ENCODE measurements at places on chromosomes 4 and X.

- DNase-seq = peak; percentile 31
Measured at GRCh38 chr4:108560616-108561015, 59.8 kb upstream of the RPL34 start.

DNA sequence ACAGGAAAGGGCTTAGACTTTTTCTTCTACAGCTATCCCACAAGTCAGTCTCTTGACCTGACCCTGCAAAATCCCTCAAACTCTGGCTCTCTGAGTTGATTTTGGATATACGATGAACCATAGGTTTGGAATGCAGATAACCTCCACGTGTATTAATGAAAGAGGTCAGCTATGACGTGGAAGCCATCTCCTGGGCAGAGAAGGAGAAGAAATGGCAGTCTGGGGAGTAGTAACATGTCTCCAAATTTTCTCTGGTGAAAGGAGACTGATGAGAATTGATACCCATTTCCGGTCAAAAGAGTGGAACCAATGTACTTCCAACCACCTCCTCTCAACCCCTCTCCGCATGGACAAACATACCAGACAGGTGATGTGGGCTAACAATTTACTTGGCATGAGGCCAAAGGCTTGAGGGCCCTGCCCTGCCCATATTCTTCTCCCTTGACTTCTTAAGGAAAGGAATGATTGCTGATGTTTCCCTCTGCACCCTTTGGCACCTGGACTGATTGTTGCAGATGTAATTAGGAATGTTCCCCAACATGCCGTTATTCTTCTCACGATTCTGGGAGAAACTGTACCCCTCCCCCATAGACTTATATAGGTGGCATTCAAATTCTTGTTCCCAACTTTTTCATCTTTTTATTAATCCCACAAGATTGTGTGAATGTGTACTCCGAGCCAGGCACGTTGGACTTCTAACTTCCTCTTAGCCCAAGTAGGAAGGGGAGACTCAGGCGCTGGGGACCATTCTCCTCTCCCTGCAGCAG lies 580 bp upstream of the PLS3 start:
- DNase-seq = peak; percentile 44

DNA sequence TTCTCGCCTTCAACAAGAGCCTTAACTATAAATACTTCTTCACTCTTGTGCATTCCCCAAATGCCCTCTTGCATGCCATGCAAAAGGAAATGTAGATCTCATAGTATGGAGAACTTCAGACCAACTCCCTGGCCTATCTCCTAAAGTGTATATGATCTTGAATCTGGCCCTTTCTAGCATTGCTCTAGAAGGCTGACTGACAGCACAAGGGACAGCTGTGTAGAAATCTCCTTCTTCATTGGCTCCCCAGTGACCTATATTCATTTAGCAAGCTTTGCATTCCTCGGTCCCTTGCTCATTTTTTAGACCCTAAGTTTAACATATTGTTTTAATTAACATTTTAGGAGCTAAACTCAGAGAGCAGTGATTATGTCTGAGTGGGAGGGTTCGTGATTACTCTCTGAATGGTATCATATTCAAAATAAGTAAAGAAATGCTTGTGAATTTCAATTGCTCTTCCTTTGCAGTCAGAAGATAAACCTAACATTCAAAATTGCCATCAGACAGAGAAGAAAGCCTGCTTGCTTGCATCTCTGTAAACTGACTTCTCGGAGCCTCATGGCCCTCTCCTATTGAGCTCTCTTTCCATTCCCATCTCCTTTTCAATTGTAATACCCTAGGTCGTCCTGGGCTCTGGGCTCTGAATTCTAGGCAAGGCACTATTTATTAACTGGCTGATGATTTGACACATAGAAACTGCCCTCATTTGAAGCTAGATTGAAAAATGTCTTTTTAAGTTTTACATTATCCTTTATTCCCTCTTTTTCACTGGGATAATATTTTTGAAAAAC lies 120.3 kb upstream of the PRKG2 start:
- DNase-seq = peak; percentile 78

DNA sequence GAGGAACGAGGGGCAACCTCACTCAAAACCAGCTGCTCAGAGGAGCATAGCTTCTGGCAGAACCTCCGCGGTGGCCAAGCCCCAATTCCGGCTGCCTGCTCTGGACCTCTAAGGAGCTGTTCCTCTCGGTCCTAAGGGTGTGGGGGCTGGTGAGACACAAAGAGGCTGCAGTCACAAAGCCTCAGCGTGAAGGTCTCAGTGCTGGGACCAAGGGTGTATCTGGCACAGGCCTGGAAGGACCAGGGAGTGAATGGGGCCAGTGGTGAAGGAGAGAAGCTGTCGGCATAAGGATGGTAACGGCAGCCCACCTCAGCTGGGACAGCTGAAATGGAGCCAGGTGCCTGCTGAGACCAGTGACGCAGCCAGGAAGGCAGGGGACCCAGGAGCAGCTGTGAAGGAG lies 5.3 kb downstream of the PDE6B start:
- no peak for DNase-seq

- no peak for DNase-seq
Measured at GRCh38 chrX:40041915-40042314, 55.8 kb downstream of the BCOR start.

DNA sequence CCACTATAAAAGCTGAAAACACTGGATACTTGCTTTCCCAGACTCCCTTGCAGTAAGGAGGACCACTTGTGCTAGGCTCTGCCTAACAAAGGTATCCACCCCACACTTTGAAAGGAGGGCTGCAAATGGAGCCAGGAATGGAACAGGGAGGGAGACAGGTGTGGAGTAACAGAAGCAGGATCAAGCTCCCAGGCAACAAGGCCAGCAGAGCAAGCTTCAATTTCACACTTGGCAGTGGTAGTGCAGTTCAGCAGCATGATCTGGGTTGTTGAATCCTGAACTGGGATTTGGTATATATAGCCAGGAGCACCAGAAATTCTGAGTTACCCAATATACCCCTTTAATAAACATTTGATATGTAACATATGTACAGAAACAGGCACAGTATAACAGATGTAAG lies 9.8 kb downstream of the LAMP2 start:
- no peak for DNase-seq

DNA sequence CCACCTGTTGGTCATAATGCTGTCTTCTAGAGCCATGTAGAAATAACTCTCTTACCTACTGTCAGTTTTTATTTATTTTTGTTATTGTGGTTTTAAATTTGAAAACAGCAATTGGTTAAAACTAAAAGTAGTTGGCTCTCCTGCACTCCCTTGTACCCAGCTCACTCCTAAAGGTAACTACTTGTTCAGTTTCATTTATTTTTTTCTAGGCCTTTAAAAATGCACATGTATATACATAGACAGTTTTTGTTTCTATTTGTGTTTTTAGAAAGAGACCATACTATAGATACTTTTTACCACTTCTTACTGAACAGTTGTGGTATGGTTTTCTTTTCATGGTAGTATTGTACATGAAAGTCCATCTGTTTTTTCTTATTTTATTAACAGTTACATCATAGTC lies 16.8 kb downstream of the SMAD1 start:
- no peak for DNase-seq

GRCh38 chr4:14035076-14035475 lies 407.6 kb upstream of the BOD1L1 start:
- no peak for DNase-seq

- peak; percentile 9 for DNase-seq
Measured at GRCh38 chrX:18769812-18770573, 62.5 kb downstream of the PPEF1 start.

DNA sequence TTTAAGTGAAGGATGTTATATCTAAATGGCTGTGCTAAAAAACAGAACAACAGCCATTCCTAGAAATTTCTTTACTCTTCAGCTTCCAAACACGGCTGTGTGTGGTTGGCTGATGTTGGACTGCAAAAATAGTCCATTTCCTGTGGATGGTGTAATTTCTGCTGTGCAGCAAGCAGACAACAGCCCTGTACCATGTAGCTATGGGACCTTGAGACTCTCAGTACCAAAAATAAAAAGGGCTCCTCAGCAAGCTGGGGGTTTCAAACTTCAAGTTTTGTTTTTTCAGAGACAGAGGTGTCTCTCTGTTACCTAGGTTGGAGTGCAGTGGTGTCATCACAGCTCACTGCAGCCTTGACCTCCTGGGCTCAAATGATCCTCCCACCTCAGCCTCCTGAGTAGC lies 18.1 kb downstream of the CD40LG start:
- no peak for DNase-seq

DNA sequence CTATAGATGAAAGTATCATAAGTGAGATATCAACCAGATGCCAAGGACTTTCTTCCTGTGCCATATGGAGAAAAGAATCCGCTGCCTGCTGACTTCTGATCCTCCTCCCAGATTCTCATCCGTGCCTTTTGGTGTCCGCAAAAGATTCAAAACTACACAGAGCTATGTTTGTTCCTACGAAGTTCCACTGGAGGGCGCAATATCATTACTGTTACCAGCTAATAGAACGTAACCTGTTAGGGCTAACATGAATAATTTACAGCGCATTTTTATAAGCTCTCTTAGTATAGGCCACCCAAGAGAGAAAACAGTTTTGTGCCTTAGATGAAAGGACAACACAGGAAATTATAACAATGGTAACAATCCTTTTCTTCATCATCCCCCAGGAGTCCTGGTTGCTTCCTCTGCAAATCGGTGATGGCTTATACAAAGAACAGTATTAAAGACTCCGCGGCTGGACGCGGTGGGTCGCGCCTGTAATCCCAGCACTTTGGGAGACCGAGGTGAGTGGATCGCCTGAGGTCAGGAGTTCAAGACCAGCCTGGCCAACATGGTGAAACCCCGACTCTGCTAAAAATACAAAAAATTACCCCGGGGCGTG lies 22.8 kb upstream of the CENPVL3 start:
- peak; percentile 46 for DNase-seq

GRCh38 chrX:110086162-110086915 lies 83.4 kb downstream of the TMEM164 start:
- DNase-seq = peak; percentile 12

DNA sequence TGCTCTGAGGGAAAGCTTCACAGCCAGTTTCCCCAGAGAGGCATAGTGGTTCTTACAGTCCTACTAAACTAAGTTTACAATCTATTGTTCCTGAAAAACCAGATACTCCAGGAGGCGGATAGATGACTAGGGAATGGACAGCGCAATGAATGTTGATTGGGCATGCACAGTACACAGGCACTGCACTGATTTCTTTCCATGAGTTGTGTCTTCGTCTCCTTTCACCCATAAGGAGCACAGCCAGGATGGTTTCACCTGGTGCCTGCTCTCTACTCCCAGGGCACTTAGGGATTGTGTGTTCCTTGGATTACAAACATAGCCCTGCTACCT lies 144.9 kb downstream of the PALLD start:
- DNase-seq = no peak
